ENCODE measurements at places on chromosomes 6 and 20.
A peak's percentile ranks its signal among the peaks of the same experiment; 100 is the strongest.

DNA sequence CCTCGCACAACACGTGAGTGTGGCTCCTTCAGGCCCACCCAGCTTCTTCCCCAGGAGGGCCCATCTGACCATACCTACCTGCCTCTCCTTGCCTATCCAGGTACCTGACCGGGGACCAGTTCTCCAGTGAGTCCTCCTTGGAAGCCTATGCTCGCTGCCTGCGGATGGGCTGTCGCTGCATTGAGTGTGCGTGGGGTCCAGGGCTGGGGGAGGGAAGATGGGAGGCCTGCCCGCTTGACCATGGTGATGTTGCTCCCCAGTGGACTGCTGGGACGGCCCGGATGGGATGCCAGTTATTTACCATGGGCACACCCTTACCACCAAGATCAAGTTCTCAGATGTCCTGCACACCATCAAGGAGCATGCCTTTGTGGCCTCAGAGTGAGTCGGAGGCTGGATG lies 26.5 kb downstream of the PLCG1 start:
- no peak for DNase-seq

DNA sequence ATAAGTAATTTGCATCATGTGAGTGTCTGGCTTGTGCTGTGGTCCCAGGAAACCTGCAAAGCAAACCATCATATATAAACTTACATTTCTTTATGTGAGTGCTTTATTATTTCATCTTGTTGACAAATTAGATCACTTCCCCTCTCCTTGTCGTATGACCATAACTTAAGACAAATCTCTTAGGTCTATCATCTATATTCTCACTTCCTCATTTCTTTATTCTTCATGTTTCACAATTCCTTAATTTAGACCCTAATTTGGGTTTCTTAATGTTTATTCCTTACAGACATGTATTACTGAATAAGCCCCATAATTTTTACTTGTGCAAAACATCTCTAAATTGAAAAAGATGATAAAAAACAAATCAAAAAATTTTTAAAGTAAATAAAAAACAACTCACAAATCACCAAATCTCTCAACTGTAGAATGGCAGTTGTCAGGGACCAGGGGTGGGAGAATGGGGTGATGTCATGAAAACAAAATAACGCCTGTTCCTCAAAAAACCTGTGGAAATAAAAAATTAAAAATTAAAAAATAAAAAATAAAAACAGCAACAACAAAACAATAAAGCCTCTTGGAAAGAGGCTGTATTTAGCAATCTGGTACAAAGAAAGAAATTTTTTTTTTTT lies 49.5 kb upstream of the FBXO30 start:
- DNase-seq = no peak

DNA sequence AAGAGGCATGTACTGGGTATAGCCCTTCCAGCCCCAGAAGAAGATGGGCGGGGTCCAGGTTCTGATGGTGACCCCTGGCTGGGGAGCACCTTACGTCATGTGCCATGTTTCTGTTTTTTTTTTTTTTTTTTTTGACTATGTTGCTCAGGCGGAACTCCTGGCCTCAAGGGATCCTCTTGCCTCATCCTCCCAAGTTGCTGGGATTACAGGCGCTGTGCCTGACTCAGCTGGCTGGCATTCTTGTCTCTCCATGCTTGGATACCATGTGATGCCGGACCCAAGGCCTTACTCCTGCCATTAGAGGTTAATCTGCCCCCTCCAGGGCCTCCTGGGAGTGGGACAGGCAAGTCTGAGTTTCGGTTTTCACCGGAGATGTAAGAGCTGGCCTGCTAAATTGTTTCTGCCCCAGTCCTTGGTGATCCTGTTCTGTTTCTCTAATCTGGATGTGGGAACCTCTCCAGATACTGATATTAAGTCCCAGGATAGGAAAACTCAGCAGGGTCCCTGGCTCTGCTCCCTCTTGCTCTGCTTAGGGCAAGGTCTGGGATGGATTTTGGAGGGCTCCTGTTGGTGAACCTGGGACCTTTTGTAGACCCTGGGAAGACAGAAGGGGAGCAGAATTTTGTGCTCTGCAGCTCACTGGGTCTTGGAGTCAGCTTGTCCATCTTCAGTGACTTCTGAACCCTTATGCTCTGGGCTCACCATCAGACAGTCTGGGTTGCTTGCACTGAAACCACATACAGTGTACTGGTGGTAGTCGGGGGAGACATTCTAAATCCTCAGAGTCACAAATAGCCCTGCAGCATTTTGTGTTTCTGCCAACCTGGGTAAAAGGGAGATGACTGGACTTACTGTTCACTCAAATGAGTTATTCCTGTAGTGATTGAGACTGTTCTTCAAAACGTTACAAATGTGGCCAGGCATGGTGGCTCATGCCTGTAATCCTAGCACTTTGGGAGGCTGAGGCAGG lies 45.1 kb downstream of the PTK7 start:
- no peak for DNase-seq

DNA sequence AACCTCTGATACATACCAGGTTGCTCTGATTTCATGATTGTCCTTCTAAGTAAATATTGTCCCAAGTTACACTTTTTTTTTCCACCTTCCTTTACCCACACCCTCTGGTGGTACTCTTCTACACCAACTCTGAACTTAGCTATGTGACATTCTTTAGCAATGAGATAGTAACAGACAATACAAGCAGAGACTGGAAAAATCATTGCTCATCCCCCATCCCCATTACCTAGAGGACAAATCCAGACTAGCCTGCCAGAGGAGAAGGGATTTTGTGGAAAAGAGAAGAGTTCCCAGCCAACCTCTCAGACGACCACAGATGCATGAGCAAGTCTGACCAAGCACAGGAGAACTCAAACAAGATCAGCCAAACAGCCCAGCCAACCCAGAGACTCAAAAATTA lies 32.8 kb upstream of the TFAP2B start:
- no peak for DNase-seq

- no peak for DNase-seq
Observed at GRCh38 chr20:37864298-37864697, 38.6 kb upstream of the VSTM2L start.

GRCh38 chr6:133083248-133083967 lies 157.7 kb upstream of the EYA4 start:
- DNase-seq = no peak

- DNase-seq = no peak
Observed at GRCh38 chr6:135314543-135314942, 133.4 kb downstream of the MYB start.

DNA sequence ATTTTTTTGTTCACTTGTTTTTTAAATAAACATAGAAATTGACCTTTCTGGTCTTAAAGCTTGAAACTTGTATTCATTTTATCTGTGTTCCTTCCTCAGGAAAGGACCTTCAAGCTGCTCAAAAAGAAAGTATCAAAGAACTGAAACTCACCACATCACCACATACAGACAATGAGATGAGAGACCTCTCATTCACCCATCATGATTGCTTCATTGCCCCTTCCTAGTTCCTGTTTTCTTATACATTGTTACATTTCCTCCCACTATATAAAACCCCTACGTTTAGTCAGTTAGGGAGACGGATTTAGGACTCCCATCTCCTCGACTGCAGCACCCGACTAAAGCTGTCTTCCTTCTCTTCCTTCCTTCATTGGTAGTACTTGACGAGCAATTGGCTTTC lies 180.5 kb upstream of the OPRM1 start:
- DNase-seq = no peak

GRCh38 chr6:128479048-128479666 lies 41.2 kb downstream of the PTPRK start:
- DNase-seq = no peak

GRCh38 chr6:19444481-19444880 lies 392.7 kb upstream of the ID4 start:
- DNase-seq = no peak

- DNase-seq = no peak
Observed at GRCh38 chr20:1489325-1489724, 1.9 kb downstream of the SIRPB2 start.

DNA sequence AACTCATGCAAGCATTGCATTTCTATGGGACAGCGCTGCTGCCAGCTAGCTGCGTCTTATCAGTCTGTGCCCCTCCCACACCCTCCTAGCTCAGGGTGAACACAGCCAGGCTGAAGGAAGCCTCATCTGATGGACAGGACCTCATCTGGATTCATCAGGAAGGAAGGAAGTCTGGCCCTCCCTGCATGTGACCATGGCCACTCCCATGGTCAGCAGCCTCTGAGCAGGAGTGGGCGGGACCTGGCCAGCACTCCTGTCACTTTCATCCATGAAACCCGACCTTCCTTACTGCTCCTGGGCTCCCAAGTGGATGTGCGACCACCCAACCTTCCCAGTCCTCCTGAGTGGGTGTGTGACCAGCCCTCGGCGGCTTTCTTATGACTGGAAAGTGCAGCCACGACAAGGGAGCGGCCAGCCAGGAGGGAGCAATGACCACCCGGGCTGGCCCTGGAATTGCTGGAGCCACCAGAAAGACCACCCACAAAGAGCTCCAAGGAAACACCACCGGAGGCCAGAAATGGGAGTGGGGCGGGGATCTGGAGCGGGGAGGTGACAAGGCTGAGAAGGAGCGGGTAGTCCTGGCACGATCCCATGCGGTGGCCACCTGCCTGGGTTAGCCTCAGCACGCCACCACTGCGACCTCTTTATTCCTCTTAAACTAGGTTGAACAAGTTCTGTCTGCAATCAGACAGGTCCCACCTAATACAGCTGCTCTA lies 241.2 kb downstream of the TTLL2 start:
- DNase-seq = no peak

- DNase-seq = no peak
Observed at GRCh38 chr6:108706649-108707048, 141.6 kb upstream of the ARMC2 start.

DNA sequence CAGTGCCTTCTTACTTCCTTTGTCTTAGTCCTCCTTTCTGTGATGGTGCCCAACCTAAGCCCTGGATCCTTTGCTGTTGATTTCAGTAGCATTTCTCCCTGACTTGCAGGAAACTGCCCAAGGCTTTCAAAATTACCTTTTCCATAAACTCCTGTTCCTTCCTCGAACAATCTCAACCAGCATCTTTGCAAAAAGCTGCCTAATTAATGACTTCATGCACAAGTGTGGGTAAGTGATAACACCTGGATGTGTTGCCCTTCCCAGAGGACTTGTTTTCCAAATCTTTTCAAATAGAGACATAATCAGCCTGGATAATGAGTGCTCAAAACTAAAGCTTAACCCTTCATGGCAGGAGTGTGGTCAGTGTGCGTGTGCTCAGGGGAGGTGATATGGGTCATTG lies 118.0 kb downstream of the PCSK2 start:
- no peak for DNase-seq

GRCh38 chr6:161108916-161109315 lies 117.3 kb downstream of the MAP3K4 start:
- no peak for DNase-seq

DNA sequence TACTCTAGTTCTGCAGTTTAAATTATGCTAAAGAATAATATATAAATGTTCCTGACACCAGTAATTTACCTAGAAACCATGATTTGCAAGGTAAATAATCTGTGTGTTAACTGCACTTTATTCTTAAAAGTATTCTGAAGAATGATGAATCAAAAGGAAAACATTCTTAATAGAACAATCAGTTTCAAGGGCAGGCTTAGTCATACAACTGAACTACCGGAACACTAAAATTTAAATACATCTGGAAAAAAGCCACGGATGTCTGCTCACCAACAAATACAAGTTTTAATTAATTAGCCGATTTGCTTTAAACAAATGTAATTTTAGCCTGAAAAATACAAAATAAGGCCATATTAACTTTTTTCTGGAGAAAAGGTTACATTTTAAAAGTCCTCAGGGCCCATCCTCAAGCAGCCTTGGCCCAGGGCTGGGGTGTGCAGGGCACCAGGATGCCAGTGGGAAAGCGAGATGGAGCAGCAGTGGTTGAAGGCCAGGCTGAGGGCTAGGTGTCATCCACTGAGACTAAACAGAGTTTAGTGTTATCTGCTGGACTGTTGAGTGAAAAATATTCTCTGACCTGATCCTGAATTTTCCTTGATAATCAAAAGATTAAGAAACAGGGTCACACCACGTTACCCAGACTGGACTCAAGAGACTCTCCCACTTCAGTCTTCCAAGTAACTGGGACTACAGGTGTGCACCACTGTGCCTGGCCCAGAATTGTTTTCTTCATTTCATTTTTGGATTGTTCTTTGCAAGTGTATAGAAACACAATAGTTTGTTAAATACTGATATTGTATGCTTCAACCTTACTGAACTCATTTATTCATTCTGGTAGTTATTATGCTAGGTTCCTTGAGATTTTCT lies 88.2 kb upstream of the DST start:
- DNase-seq = no peak

- DNase-seq = peak; percentile 6
Observed at GRCh38 chr6:26053992-26054780, 33.0 kb upstream of the HFE start.

DNA sequence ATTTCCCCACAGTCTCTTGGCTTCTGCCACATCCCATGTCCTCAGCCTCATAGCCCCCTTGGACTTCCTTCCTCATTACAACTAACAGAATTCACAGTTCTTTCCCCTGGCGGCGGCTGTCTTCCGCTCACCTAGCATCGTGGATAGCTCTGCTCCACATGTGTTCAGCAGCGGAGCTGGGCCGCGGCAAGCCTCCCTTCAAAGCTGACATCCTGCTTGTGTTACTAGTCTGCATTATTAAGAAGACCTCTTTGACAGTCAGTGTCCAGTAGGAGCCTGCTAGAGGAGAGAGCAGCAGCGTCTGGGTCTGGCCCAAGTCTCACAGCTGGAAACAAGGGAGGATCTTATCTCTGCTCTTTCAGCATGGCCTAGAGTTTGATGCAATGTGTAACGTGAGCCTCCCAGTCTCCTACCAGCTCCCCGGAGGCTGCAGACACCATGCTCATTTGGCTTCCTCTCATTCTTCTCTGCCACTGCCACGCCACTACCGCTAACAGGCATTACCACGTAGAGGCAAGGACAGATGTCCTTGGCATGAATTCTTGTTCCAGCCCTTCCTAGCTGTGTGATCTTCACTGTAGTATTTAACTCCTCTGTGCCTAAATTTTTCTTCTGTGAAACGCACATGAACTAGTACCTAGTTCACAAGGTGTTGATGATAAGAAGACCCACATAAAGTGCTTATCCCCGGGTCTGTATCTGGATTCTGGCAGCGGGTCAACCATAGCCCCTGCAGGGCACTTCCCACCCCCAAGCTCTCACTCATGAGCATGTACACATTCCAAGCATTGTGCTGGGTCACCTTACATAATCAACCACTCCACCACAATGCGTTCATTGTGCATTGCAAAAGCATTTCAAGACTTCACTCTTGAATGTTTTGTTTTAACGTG lies 107.1 kb upstream of the BACH2 start:
- DNase-seq = peak; percentile 14

- DNase-seq = no peak
Observed at GRCh38 chr6:16681260-16681873, 79.9 kb downstream of the ATXN1 start.
